ENCODE measurements at places on chromosomes 16 and 17.

- DNase-seq = peak; percentile 87
Observed at GRCh38 chr16:21277927-21278706, at the start of gene CRYM. Gene CRYM (minus strand): TSS chr16:21278290. CDS start chr16:21278251, 39 bp downstream.

- DNase-seq = no peak
Observed at GRCh38 chr17:10243883-10244844, 45.8 kb upstream of the GAS7 start.

DNA sequence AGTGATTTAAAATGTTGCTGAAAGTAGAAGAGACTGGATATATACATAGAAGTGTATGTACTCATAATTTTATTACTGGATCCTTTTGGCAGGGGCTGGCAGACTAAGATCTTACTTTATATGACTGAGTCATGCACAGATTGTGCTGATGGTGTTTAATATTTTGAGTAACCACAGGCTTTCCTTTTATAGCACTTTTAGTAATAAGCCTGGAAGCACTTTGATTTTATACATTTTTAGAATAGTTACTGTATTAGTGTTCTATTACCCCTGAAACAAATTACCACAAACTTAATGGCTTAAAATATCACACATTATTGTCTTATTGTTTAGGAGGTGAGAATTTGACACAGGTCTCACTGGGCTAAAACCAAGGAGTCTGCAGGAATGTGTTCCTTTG lies 113.4 kb upstream of the CDH8 start:
- no peak for DNase-seq

DNA sequence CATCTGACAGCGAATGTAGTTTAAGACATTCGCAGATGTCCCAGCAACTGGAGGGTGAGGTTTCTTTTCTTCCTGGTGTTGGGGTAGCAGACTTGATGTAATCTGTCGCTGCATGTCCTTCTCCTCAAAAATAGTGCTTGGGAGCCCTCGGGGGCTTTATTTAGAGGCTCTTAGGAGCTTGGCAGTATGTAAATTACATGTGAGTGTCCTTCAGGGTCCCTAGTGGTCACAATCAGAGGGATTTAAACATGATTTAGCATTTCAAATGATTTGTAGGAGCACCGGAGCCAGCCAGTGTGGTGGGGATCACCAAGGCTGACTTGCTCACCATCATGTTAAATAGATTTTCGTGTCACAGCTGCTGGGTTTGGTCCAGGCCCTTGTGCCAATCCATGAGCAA lies 8.8 kb upstream of the SALL1 start:
- DNase-seq = no peak

- no peak for DNase-seq
Observed at GRCh38 chr17:61406971-61407911, 7.6 kb downstream of the TBX2 start.
